ENCODE measurements at places on chromosomes 1 and 21.

GRCh38 chr1:29623501-29623900 lies 387.2 kb downstream of the PTPRU start:
- no peak for DNase-seq

DNA sequence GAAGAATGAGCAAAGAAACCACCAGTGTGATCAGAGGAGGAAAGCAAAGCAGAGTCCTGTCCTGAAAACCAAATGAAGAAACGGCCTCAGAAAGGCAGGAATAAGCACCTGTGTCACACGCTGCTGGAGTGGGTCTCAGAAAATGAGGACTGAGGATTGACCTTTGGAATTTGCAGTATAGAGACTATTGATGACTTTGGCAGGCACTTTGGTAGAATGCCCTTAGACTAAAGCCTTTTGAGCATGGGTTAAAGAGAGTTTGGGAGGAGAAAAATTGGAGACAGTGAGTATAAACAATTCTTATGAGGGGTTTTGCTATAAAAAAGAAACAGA lies 43.2 kb downstream of the HENMT1 start:
- no peak for DNase-seq

- DNase-seq: peak; percentile 81
These were observed 78.0 kb downstream of the STUM start for GRCh38 chr1:226626577-226626956.

- no peak for DNase-seq
These were observed 25.7 kb downstream of the SPOCD1 start for GRCh38 chr1:31790140-31790539.

- DNase-seq: no peak
These were observed 43.0 kb downstream of the SNX7 start for GRCh38 chr1:98704474-98704873.

GRCh38 chr1:180462102-180462501 lies 40.3 kb downstream of the ACBD6 start:
- DNase-seq: no peak

DNA sequence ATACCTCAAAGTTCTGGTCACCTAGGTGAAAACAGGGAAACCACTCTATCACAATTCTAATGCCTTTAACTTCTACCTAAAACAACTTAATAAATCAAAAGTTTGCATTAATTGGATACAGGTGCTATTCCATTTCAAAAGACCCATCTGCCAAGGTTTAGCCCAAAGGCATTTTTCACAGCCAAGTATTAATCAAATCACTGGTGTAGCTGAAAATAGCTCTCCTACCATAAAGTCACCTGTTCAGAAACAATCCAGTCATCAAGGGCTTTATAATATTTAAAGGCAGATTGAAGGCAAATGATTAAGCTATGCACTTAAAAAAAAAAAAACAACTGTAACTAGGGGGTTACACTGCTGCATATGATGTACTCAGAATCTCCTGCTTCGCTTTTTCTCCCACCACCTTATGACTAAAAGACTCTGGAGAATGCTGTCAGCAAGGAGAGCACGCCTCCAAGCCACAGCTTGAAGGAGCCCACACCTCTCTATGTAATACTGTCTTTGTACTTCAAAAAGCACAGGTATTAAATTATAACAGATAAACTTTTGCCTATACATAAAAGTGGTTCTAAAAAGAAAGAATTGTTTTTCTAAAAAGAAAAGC lies 20.5 kb downstream of the KIAA0319L start:
- DNase-seq: no peak

GRCh38 chr1:225866981-225867380 lies 15.2 kb downstream of the TMEM63A start:
- no peak for DNase-seq

DNA sequence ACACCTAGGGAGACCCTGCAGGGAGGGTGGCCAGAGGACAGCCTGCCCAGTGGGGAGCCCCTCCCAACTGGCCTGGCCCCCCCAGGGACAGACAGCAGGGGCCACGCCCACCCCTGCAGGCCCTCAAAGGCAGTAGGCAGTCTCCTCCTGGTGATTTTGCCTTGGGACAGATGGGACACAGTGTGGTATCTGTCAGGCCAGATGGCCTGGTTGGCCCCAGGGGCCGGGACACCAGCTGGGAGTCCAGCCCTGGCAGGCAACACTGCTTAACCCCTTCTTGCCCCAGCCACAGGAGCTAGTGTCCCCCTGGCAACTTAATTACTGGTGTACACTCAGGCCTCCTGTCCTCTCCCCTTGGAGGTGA lies 17.8 kb downstream of the IFFO2 start:
- DNase-seq: no peak

GRCh38 chr21:32578107-32578691 lies 7.1 kb downstream of the TCP10L start:
- no peak for DNase-seq

DNA sequence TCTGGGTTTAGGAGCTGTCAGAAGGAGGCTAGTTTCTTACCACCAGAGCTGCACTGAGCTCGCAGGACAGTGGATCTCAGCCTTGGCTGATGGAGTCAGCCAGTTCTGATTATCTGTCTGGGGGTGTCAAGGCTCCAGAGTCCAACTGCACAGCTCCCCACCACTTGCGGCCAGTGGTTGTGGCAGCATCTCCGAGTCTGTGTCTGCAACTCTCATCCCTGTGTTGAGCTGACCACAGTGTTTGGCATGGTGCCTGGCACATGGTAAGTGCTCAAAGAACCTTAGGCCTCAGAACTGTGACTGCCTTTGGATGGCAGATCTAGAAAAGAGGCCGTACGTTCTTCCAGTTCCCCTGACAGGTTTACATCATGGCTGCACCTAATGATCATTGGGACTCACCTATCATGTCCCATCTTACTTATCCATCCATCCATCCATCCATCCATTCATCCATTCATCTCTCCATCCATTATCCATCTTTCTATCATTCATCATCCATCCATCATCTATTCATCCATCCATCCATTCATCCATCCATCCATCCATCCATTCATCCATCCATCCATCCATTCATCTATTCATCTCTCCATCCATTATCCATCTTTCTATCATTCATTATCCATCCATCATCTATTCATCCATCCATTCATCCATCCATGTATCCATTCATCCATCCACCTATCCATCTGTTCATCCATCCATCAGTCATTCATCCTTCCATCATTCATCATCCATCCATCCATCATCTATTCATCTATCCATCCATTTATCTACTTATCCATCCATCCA lies 114.5 kb downstream of the CRYAA start:
- no peak for DNase-seq

- no peak for DNase-seq
These were observed 30.6 kb downstream of the DNAJC6 start for GRCh38 chr1:65339866-65340468.

DNA sequence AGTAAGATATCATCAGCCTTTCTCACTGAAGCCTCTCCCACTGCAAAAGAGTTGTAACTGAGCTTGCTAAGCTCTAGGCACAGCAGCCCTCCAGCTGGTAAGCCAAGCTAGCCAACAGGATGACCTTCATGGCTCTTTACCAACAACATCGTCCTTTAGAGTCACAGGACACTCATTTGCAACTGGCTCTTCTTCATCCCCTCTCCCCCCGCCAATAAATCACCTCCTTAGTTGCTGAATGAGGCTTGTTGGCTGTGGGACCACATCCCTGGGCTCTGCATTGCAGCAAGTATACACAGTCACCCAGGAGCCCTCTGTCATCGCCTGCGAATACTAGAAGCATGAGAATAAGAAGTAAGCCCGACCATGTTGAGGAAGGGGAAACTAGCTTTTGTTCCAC lies 16.0 kb upstream of the ZNF697 start:
- DNase-seq: no peak

DNA sequence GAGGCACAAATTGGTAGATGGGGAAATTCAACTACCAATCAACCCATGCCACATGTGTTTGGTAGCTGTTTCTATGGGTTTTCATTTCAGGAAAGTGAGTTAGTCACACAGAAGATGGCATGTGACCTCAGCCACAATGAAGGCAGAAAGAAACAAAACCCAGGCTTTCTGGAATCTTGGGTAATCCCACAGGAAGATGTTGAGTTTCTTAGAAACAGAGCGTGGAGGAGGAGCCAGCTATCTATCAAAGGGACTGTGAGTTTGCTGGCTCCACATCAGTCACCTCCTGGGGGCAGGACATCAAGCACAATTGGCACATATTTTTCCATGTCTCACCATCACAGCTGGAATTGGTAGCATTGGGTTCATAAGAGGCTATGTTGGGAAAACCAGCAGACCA lies 188.9 kb upstream of the PLXNA2 start:
- DNase-seq: no peak

DNA sequence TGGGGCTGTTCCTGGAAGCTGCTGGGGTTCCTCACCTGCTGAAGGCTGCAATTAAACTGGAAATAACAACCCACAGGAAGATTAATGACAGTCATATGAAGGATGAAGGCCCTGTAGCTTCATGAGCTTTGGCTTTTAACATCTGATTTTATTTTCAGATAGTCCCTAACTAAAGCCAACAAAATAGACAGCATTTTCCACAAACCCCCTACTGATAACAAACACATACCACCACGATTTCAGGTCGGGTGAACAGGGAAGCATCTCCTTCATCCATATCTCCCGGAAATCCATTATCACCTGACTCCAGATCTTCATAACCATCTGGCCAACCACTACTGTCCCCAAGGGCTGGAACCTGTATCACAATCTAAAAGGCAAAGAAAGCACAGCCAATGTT lies 169.6 kb downstream of the TGFBR3 start:
- DNase-seq: no peak

GRCh38 chr1:209586221-209586740 lies 2.8 kb downstream of the CAMK1G start:
- no peak for DNase-seq

- DNase-seq: no peak
These were observed 674.2 kb upstream of the PKN2 start for GRCh38 chr1:88009916-88010315.

- no peak for DNase-seq
These were observed 162.8 kb downstream of the FASLG start for GRCh38 chr1:172821609-172822274.

- no peak for DNase-seq
These were observed 240.5 kb upstream of the SNX7 start for GRCh38 chr1:98421085-98421435.

DNA sequence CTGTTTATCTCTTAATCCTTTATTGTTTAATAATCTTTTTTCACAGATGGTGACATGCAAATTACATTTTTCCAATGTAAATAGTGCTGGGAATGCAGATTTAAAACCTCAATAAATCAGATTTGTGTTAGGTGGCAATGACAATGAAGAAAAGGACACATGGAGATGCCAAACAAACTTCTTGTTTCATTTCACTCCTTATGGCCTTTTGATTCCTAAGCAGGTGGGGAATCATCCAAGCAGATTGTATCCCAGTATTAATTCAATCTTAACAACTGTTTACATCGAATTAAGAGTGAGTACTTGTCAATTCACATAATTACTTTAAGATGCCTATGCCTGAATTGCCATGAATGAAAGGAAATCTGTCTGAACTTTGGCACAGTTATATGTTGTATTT lies 98.9 kb upstream of the RGS18 start:
- no peak for DNase-seq

GRCh38 chr1:204684206-204684570 lies 1.4 kb downstream of the LRRN2 start:
- DNase-seq: no peak

DNA sequence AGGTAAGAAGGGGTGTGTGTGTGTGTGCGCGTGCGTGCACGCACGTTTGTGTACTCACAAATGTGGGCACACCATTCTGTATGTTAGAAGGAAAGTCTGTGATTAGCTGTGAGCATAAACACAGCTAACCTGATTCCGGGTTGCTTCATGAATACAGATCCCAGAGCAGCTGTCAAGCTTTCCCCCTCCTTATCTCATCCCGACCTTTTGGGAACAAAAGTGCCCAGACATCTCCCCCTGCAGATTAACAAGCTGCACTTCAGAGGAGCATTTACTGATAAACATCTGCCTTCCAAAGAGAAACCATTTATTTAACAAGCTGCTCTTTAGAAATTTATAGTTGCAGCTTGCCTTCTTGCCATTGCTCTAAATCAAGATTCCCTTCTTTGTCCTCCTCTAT lies 97.0 kb downstream of the MT1HL1 start:
- DNase-seq: no peak

- DNase-seq: no peak
These were observed 40.0 kb downstream of the FCRL5 start for GRCh38 chr1:157512036-157512969.

GRCh38 chr1:21618561-21619374 lies 50.4 kb downstream of the RAP1GAP start:
- no peak for DNase-seq

GRCh38 chr1:116324411-116324810 lies 48.6 kb upstream of the ATP1A1 start:
- DNase-seq: no peak

DNA sequence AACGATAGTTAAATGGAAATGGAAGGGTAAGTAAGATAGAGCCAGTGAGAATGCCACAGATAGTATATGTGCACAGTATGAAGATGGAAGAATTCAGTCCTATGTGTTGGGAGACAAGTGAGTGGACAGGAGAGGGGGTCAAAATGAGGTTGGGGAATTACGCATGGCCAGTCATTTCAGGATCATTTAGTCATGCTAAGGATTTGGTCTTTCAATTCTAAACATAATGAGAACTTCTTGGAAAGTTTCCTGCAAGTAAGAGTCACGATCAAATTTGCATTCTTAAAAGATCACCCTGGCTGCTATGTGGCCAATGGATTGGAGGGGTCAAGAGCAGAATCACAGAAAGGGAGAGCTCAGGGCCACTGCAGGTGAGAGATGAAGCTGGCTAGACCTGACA lies 64.0 kb upstream of the KCNK2 start:
- DNase-seq: no peak

- no peak for DNase-seq
These were observed 66.0 kb downstream of the MATN1 start for GRCh38 chr1:30657131-30658013.

- no peak for DNase-seq
These were observed 3.6 kb upstream of the H6PD start for GRCh38 chr1:9230869-9231533.

GRCh38 chr1:42767510-42768000 lies 506 bp downstream of the C1orf50 start:
- no peak for DNase-seq

DNA sequence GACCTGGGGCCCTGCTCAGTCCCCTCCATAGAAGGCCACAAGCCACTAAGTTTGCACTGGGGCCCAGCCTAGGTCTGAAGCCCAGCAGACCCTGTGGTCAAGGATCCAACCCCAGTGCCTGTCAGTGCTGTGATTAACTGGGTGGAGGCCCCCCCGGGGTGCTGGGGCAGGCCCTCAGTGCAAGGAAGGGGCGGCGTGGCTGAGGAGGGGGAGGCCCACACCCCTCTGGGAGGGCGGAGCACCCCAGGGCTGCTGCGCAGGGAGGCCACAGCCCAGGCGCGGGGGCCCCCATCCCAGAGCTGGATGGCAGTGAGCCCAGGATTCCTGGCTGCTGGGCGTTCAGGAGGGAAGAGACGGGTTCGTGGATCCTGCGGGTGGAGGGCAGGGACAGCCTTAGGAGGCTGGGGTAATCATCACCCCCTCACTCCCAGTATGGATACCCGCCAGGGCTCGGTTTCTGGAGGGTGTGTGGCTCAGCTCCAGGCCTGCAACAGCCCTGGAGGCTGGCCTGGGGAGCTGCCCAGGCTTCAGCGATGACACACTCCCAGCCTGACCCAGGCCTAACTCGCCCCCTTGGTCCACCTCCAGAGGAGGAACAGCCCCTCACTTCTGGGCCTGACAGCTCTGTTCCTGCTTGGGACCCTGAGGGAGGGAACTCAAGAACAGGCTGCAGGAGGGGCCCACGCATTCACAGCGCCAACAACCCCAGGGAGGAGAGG lies 890 bp downstream of the GJC2 start:
- DNase-seq: no peak
